ENCODE measurements at places on chromosomes 6 and 20.

DNA sequence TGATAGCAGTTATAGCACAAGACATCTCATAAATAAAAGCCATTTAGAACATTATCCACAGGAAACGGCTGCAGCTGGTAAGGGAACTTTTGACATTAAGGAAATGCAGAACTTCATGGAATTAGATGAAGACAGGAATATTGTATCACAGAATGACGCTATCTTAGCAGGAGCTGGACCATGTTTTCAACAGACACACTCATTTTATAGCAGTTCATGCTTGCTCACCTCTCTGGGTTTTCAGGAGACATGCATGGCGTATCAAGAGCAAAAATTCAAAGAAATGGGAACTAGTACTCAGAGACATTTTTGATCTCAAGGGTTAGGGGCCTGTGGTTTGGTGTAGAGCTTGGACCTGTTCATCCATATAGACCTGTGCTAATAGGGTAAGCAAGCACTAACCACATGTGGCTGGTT lies 125.0 kb downstream of the FYN start:
- no peak for DNase-seq

- no peak for DNase-seq
Measured at GRCh38 chr6:167566711-167567141, 241.8 kb downstream of the TTLL2 start.

DNA sequence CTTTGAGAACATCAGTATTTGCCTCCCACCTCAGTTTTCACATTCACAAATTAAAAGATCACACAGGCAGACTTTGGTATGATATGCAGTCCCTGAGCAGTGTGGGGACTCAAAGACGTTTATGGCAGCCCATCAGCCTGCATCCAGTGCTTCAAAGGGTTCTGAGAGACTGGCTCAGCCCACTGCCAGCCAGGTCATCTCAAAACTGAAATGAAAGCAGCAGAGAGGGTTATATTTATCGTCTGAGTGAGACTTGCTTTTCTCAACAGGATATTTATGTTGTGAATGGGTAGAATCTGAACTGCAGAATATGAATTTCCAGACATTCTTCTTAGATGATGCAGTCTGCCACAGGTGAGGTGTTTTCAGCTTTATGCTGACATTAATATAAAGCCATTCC lies 159.8 kb downstream of the NRN1 start:
- no peak for DNase-seq

GRCh38 chr6:98627129-98627775 lies 207.1 kb upstream of the POU3F2 start:
- no peak for DNase-seq

- DNase-seq: no peak
Measured at GRCh38 chr6:81938014-81938856, 185.8 kb upstream of the TENT5A start.

DNA sequence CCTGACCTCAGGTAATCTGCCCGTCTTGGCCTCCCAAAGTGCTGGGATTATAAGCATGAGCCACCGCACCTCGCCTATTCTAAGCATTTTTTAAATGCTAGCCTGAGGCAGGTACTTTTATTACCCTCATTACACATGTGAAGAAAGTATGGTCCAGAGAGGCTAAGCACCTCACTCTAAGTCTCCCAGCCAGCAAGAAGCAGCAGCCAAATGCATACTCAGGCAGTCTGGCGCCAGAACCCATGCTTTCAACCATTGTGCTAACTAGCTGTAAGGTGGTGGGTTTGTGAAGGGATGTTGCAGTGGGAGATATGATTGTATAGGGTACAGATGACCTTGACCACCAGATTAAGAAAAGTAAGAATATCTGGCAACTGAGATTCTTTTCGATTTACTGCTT lies 26.1 kb upstream of the RIPOR2 start:
- no peak for DNase-seq

DNA sequence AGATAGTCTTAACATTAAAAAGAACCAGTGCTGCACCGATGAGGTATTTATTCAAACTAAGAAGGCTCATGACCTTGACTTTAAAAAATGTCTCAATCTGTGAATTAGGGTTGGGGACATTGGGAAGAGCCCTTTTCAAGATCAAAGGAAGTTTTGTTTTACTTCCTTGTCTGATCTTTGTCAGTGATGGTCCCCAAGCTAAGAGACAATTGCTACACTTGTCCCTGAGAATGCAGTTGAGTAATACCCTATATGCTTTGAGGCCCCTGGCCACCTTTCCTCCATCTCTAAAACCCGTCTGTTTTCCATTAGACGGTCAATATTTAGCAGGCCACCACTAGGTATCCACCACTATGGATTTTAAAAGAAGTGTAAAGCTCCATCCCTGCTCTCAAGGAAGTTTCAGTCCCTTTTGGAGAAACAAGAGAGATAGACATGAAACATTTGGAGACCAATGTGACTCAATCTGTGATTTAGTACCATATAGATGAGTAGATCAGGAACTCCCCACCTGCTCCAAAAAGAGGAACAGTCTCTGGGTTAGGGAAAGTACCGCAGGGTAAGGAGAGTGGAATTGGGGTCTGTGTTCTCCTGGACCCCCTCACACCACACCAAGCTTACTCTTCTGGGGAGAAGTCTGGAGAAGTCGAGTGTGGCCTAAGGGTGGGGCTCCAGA lies 99.1 kb upstream of the ISM1 start:
- no peak for DNase-seq

GRCh38 chr6:137926207-137926731 lies 59.2 kb downstream of the TNFAIP3 start:
- DNase-seq: no peak

DNA sequence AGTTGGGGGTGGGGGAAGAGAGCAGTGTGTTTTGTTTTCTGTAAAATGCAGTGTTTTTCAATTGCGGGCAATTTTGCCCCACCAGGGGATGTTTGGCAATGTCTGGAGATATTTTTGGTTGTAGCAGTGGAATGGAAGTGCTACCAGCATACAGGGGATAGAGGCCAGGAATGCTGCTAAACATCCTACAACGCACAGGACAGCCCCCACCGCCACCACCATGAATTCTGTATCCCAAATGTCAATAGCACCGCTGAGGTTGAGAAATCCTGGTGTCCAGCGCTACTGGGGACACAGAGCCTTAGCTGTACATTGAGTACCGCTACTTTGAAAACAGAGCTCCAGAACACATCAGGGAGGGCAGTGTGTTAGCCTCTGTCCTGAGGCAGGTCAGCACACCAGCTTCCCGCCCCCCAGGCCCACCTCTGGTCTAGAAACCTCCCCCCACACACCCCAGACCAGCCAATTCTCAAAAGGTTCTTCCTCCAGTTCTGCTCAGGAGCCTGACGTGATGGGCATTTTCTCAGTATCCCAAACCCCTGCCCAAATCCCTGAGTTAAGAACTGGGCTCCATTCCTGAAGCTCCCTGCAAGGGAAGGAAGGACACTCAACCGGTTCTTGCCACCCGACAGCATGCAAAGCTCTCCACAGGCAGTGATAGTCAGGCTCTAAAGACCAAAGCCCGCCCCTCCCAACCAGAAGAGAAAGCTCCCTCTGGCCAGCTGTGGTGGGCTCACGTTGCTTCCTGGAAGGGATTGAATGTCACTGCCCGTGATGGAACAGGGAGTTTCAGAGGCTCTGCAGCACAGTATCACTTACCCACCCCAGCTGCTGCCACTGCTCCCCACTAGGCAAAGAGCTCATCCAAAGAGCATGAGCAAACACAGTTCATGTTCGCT lies 321.5 kb upstream of the JARID2 start:
- DNase-seq: no peak

DNA sequence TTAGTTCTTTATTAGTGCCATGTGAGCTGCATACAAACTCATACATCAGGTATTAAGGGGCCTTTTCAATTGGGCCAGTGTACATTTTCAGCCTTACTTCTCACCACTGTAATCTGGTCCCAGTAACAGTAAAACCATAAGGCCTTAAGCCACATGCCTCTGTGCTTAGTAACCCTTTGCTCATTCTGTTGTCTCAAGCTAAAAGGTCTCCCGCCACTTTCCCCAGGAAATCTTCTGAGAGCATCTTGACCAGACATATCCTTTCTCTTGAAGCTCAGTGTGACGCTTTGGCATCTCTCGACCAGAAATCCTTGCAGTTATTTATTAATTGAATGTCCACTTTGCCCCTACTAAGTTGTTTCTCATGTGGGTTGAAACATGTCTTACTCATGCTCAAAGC lies 68.0 kb downstream of the CYP39A1 start:
- DNase-seq: no peak

DNA sequence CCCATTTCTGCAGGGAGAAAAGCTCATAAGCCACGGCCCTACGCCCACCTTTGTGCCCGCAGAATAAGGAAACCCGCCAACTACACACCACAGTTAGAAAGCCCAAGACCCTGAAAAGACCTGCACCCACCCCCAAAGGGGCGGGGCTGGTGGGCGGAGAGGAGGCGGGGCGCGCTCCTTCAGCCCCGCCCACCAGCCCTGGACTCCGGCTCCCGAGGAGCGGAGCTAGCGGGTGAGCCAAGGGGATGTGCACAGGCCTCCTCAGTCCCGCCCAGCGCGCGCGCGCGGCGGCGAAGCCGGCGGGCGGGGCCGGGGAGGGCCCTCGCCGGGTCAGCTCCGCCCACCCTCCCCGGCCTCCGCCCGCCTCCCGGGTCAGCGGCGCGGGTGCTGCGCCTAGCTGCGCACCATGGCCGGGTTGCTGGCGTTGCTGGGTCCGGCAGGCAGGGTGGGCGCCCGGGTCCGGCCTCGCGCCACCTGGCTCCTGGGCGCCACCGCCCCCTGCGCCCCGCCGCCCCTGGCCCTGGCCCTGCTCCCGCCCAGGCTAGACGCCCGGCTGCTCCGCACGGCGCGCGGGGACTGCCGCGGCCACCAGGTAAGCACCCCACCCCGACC lies at the start of gene FAM210B:
Gene FAM210B, plus strand, starts transcription at position 375 of the 612 bp plus-strand sequence. Its CDS starts 32 bp downstream, at position 407.
- peak; percentile 82 for DNase-seq

Data from nucleus accumbens (tissue), 56 donors.